CD4-positive, alpha-beta T cell treated with Interleukin-6 for 4 hours (primary cell): ENCODE measurements at places on chromosomes 5 and 9.

DNA sequence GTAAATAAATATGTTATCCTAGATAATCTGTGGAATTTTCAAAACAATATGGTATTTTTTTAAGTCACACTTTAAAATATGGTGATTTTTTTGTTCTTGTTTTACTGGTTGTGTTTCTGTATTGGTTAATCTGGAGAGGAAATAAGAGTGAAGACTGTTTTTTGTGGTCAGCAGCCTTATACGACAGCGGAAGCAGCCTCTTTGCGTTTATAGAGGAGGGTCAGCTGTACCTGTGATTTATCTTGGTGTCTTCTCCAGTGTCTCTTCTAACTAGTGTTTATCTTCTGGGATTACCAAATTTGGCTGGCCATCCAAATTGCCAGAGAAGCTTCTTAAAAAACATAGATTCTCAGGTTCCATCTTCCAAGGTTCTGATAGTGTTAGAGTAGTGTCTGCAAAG lies 58.7 kb downstream of the ICE1 start:
- DNase-seq: no peak

GRCh38 chr5:50814556-50814955 lies 148.1 kb downstream of the PARP8 start:
- DNase-seq: no peak

DNA sequence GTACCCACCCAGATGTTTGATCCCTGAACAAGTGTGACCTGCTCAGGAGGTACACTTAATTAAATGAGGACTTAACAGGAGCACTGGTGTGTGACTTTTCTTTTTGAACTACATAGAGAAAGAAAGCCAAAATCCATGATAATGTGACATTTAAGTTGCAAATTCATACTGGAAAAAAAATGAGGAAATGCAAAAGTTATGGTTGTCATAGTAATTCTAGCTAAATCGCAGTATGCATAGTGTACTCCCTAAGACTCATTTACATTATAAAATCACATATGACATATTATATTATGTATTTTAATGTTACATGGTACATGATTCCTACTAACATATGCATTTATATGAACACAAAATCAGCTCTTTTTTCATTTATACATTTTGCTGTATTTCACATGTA lies 92.0 kb upstream of the PCSK5 start:
- no peak for DNase-seq

DNA sequence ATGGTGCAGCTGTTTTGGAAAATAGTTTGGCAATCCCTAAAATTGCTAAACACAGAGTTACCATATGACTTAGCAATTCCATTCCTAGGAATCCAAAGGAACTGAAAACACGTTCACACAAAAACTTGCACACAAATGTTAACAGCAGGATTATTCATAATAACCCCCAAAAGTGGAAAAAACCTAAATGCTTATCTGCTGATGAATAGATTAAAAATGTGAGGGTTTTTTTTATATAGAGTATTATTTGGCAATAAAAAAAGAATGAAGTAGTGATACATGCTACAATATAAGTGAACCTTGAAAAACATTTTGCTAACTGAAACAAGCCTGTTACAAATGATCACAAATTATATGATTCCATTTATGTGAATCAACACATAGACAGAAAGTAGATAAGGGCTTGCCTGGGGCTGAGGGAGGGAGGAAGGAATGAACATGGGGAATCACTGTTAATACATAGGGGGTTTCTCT lies 45.1 kb upstream of the TRIO start:
- DNase-seq: no peak

- DNase-seq: no peak
These were observed 605.0 kb downstream of the RAB3C start for GRCh38 chr5:59187857-59188256.

DNA sequence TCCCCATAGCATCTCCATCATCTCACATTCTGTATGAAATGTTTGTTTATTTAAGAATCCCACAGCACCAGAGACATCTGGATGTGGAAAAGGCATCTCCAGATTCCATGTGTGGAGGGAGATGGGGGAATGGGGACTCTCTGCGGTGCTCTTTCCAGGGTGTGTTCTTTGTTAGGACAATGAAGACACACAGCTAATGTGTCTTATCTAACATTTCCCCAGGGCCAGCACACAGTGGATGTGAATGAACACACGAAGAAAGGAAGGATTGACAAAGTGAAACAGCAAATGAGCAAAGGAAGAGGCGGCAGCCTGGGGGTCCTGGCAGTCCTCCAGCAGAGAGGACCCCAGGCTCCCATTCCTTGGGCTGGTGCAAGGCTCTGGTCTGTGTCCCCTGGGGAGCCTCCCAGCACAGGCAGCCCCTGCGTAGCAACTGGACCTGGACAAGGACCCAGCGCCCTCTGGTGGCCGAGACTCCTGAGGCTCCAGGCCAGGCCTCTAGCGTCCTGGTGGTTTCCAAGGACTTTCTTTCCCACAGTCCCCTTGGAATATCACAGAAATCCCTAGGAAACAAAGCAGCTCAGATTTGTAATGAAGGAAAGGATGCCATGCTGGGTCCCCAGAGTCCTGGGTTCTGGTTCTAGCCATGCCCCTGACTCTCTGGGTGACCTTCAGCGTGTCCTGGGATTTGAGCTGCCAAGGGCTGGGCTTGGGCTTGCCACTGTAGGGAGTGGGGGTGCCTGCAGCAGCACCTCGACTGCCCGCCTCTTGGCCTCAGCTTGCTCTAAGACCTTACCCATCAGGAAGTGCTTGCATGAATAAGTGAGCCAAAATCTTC lies 3.5 kb upstream of the PDLIM7 start:
- peak; percentile 91 for DNase-seq

DNA sequence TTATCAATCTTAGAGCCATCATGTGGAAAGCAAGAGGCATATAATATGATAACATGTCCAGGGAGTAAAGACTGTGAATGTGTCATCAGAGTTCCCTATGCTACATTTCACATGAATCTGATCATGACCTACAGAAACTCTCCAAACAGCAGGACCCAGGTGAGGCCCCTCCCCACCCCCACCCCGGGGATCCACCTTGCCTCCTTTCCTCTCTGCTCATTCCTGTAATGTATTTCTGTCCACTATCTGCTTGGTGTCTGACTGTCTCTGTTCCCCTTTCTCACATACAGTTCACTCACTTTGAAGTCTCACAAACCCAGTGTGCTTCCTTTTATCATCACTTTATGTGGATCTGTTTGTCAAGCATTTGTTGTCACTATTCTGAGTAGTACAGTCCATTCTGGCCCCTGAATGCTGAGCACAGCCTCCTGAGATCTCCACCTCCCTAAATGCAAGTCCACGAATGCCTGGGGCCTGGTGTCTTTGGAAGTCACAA lies 76.4 kb upstream of the SMARCA2 start:
- DNase-seq: no peak

DNA sequence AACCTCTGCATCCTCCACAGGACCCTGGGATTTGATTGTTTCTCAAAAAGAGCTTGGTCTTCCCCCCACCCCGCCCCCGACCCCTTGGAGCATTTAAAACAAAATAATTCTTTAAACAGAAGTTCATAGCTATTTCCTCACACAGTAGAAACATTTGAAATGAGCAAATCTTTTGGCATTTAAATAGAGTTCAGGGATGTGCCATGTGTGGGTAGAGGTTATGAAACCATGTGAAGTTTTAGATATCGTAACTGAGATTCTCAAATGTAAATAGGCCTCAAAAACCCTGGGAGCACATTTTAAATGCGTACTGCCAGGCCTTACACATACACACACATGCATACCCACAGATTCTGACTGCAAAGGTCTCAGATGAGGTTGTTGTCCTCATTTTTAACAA lies 66.5 kb downstream of the EPB41L4B start:
- no peak for DNase-seq

DNA sequence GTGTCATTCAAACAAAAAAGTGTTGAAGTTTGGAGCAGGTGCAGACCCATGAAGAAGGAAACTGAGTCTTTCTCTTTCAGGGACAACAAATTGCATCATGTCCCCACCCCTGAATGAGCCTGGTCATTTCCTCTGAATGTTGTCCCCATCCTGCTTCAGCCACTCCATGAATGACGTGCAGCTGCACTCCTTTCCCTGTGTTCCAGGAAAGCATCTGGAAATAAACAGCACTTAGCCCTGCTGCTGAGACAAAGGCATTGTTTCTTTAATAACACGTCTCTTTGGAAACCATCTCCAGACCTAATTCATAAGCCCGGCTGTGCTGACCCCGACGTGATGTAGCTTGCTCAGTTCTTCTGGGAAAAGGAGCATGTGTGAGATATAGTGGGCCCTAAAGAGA lies 682.3 kb downstream of the BRINP1 start:
- no peak for DNase-seq

DNA sequence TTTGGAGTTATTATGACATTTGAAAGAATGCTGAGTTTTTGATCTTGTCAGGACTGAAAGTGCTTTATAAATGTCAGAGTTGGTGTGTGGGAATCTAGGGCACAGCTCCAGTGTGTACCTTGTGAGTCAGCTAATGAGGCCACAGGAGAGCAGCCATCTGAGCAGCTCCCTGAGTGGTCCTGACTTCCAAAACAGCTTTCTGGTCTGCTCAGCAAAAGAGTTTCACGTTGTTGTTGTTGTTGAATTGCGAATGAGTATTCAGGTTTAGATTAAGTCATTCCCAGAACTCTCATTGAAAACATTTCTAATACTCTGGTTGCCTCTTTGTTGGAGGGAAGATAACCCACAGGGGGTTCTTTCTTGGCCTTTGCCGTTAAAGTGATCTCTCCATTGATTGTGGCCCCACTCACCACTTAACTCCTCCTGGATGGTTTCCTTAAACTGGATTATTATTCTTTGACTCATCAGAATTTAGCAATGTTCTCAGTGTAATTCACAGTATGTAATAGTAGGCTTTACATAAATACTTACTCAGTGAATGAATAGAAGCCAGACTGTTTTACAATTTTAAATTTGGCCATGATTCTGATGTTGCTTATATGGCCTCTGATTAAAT lies 125.1 kb upstream of the SGCD start:
- no peak for DNase-seq

DNA sequence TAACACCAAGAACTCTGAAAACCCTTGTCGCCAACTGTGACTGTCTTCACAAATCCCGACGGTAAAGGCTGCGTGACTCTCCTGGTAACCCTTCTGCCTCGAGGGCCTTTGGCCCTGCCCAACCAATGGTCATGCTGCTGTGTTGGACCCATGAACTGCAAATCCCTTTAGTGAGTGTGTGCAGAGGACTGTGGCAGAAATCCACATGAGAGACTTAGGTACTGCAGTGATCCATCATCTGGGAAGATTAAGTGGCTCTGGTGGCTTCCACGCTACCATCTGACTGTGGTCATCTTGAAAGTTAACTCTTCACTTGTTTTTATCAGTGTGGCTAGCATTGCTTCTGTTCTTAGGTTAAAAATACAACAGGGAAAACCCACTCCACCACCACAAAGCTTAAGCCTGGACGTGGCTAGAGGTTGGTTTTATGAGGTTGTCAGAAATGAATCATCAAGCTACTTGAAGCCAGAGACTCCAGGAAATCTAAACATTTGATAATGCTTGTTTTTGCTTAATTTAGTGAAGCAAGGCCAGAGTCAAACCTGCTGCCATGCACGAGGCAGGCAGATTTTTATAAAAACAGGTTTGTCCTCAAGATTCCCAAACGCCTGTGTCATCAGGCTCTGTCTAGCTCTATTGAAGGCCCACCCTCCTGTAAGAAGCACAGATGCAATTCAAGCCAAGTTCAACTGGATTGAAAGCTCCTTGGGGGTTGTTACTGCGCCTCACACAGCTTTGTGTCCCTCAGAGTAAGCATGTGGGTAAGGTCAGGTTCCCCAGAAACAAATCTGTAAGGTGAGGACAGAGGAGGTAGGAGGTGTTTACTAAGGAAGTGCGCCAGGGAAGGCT lies 52.7 kb upstream of the ERCC6L2 start:
- DNase-seq: no peak
